ENCODE measurements at places on chromosomes 7 and 10.

- DNase-seq, result no peak
These were observed 76.3 kb downstream of the FOXL3 start for GRCh38 chr7:366161-366803.

DNA sequence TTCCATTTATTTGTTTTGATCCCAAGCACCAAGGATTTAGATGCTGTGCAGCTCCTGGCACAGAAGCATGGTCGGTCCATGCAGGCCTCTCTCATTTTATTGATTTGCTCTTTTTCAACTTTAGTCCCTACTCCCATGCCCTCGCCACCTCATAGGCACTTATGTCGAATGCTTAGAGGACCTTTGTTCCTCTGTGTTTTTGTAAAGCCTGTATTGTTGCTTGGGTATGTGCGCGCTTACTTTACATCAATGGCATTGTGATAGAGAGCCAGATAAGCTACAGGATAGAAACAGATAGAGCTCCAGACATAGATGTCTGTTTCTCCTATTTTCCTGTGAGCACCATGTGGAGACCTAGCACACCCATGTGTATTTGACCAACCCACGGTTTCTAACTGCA is 225.0 kb downstream of the PAXIP1 start:
- DNase-seq, result no peak

- no peak for DNase-seq
These were observed 115.0 kb upstream of the SEM1 start for GRCh38 chr7:96824686-96825085.

GRCh38 chr10:69092959-69093850 is 5.3 kb downstream of the SRGN start:
- DNase-seq, result peak; percentile 56

Data from stimulated activated CD8-positive, alpha-beta memory T cell treated with anti-CD3 and anti-CD28 coated beads, Interleukin-4, amount 100 ng/mL, for 1 hour (primary cell).